Fibroblast of gingiva (primary cell): ENCODE measurements at places on chromosomes 7 and 10.

DNA sequence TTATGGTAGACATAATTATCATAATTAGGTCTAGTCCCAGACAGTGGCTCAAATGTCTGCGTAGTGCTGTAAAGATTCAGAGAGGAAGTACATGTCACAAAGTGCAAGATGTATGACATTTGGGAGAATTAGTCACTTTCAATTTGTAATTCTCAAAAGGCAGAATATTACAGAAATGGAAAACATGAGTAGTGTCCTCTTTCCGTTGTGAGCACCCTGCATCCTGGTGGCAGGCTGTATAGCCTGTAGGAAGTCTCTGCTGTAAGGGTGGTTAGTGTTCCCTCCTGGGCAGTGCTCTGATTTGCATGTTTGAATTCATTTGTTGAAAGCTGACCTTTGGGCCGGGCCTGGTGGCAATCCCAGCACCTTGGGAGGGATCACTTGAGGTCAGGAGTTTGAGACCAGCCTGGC is 17.0 kb downstream of the CDK14 start:
- no peak for DNase-seq

DNA sequence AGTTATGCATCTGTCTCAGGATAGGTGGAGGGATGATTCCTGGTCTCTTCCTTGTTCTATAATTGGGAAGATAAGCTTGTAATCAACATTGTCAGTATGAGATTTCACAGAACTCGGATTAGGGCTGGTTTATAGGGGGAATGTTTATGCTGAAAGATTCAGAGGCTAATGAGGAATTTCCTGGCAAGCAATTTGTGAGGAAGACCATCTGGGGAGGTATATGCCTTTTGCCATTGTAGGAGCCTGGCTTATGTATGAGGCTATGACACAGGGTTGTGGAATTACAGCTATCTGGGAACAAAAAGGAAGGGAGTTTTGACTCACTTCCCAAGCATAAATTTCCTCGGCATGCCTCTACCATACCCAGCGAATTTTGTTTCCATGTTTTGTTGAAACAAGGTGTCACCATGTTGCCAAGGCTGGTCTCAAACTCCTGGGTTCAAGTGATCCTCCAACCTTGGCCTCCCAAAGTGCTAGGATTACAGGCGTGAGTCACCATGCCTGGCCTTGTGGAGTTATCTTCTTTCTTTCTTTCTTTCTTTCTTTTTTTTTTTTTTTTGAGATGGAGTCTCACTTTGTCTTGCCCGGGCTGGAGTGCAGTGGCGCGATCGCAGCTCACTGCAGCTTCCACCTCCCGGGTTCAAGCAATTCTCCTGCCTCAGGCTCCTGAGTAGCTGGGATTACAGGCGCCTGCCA is 1.6 kb upstream of the COPS6 start:
- DNase-seq = peak; percentile 91

- DNase-seq = no peak
These were observed 68.8 kb downstream of the OAT start for GRCh38 chr10:124349996-124350280.

DNA sequence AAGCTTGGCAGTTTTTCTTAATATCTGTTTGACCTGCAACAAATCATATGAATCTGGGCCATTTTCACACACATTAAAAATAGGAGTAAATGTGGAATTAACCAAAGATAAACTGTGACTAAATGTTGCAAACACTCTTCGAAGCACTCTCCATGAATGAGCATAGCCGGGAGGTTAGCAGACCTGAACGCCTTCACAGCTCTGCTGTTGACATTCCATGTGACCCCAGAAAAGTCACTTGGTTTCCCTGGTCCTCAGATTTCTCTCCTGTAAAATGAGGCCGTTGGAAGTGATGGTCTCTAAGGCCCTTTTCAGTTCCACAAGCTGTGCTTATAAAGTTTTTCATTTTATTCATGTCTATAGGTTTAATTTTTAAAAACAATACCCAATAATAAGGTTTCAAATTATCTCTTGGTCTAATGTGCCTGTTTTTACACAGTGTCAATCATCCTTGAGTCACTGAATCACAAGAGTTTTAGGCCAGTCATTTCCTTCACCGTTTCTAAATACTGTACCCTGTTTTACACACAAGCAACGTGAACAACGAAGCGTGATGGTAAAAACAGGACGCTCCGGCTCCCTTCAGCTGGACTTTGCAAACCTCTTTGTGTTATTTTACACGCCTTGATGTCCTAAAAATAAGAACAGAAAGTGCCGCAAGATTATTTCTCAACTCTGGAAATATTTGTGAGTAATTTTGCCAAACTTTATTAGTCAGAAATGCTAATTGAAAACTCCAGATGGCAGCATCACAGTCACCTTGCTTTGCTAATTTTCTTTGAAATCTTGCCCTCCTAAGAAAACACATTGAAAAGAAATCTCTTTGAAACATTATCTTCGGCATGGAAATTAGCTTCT is 38.6 kb upstream of the MET start:
- peak; percentile 72 for DNase-seq

GRCh38 chr7:141956084-141956483 is 9.3 kb upstream of the CLEC5A start:
- DNase-seq = no peak

GRCh38 chr10:351770-352334 is 216.6 kb downstream of the ZMYND11 start:
- DNase-seq = no peak

- no peak for DNase-seq
These were observed 59.9 kb downstream of the WDFY4 start for GRCh38 chr10:48744587-48744986.

DNA sequence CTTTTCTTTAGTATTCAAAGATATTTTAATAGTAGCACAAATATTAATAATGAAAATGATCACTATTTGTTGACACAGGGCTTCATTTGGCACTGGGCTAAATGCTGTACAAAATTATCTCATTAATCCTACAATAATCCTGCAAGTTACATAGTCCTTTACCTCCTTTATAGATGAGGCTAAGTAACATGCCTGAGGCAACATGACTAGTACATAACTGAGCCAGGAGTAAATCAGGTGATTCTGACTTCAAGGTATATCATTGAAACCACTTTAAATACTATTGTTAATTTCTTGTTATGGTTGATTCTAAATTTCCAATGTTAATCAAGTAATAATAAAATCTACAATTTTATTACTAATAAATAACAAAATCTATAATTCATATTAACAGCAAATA is 39.8 kb downstream of the SEM1 start:
- no peak for DNase-seq

DNA sequence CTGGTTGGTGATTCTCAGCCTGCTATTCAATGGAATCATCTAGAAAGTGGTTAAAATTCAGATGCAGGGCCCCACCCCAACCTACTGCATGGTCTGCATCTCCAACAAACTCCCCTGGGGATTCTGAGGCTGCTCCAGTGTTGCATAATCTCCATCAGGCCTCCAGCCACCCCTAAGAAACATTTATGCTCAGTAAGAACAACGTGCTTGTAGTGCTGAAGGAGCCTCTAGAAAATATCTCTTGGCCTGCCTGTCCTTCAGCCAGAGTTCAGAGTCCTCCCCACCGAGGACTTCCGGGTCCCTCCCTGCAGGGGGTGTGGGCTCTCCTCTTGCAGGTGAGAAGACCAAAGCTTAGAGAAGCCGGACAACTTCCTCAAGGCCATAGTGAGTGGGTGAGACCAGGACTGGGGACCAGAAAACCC is 159.8 kb downstream of the SH3PXD2A start:
- peak; percentile 68 for DNase-seq

DNA sequence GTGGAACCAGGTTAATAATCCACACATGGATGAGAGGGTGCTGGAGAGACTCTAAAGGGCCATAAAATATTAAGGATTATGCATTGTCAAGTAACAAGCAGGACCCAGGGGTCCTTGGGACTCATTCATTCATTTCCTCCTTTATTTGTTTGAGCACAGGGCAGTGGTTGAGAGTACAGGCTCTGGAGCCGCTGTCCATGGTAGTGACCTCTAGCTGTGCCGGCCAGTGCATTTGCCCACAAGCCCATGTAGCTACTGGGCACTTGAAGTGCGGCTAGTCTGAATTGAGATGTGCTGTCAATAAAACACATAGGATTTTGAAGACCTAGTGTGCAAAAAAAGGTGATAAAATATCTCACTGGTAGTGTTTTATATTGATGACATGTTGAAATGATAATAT is 137.6 kb downstream of the C10orf105 start:
- DNase-seq = peak; percentile 25

- DNase-seq = no peak
These were observed 64.5 kb upstream of the CACNA2D1 start for GRCh38 chr7:82507976-82508677.

DNA sequence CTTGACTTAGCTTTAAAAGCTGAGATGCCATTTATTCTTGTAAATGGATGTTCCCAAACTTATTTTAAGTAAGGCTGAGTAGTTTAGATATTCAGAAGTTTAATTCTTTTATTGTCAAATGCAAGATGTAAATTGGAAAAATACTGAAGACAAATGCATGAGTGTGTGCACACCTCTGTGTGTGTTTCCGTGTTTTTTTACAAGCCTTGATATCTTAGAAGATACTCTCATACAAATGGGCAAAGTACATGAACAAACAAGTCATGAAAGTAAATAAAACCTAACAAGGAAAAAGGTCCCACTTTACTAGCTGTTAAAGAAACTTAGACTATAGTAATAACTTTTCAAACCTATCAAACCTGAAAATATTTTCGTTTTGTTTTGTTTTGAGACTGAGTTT is 29.0 kb downstream of the ACSL5 start:
- no peak for DNase-seq

DNA sequence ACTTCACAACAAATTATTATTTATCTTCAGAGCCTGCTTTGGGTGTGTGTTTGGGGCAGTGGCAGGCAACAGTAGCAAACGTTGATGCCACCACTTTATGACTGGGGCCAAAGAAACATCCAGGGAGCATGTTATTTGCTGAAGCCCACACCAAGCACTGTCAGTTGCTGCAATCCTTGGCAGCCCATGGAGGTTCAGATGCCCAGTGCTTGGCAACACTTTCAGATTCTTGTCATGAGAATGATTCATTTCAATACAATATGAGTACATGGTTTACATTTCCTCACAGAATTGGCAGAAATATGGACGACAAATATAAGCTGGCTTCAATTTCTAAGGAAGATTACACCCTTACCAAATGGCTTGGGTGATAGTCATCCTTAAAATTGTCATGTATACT is 46.5 kb upstream of the GLI3 start:
- DNase-seq = peak; percentile 96

- DNase-seq = no peak
These were observed 11.2 kb downstream of the UBE2D4 start for GRCh38 chr7:43937444-43937843.

DNA sequence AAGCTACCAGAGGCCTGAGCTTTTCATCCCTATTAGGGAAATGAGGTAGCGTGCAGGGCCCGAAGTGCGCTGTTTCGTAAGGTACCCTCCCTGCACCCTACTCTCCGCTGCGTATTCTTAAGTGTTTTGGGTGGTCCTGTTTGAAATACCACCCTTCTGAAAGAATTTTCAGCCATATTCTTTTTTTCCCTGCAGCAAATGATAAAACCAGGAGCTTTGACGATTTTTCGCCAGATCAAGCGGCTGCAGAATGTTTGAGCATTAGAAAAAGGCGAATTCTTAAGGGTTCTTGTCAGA is 1.2 kb downstream of the RSBN1L start:
- DNase-seq = no peak

DNA sequence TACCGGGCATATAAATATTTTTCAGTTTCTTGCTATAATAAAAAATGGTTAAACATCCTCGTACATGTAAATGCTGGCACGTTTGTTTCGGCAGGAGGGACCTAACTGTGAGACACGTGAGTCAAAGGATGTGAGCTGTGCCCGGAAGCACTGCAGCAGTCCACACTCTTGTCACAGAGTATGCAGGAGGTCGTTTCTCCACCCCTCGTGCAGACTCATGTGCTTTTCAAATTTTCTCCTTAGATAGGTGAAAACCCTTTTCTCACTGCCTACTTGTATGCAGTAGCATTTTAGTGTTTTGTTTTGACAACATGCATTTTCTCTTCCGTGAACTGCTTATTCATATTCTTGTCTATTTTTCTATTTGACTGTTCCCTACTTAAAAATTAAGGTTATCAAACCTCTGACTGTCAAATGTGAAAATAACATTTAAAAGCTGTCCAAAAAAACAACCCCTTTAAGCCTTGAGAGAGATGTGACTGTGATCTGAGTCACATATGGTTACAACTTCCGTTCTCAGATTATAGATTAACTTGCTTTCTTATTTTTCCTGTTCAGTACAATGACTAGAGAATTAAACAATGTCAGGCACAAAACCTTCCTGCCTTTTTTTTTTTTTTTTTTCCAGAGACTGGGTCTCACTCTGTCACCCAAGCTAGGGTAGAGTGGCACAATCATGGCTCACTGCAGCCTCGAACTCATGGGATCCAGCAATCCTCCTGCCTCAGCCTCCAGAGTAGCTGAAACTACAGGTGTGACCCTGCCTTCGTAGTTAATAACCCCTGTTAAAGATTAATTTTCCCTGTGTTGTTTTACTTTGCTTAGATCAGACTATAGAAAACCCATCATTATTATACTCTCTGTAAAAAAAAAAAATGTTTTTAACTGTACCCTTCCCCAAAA is 45.1 kb downstream of the DPY19L1 start:
- DNase-seq = no peak

GRCh38 chr10:102597131-102597991 is 46.9 kb upstream of the TRIM8 start:
- no peak for DNase-seq

- no peak for DNase-seq
These were observed 275.2 kb downstream of the AUTS2 start for GRCh38 chr7:69873512-69873911.

GRCh38 chr10:24505759-24506158 is 217.9 kb downstream of the ARHGAP21 start:
- DNase-seq = no peak

GRCh38 chr7:33624215-33624614 is 281.1 kb upstream of the BMPER start:
- DNase-seq = no peak

DNA sequence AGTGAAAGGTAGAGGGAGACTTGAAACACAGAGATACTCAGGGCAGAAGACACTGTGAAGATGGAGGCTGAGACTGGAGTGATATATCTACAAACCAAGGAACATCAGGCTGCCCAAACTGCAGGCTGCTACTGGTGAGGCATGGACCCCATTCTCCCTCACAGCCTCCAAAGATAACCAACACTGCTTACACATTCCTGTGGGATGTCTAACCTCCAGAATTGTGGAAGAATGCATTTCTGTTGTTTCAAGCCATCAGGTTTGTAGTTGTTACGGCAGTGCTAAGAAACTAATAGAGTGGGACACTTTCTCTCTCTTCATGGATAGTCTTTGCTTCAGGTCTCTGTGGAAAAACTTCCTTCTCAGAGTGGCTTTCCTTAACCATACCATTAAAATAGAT is 182.6 kb upstream of the TMEM106B start:
- DNase-seq = no peak
